GM12878 (cell line): ENCODE measurements at places on chromosomes 11 and 22. TPM values are rescaled to one million over a fixed set of nuclear protein-coding genes. Genes with fewer than 3 reads are reported as not detected.

- H3K27me3 ChIP-seq, result no peaks in the 10 kb centered on the region
- no peak for DNase-seq
- no peaks in the 10 kb centered on the region for H3K4me1 ChIP-seq
- no peaks in the 10 kb centered on the region for H3K36me3 ChIP-seq
These were observed 128.0 kb downstream of the RBFOX2 start for GRCh38 chr22:35900483-35901168.

DNA sequence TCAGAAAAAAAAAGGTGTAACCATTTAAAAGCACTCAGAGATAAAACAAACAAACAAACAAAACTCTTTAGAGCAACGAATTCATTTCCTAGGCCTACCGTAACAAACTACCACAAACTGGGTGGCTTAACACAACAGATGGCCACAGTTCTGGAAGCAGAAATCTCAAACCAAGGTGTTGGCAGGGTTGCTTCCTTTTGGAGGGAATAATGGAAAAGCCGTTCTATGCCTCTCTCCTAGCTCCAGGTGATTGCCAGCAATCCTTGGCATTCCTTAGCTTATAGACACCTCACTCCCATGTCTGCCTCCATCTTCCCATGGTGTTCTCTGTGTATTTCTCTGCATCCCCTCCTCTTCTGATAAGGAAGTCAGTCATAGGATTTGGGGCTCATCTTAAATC, 200.4 kb downstream of the RAB38 start:
- no peaks in the 10 kb centered on the region for H3K36me3 ChIP-seq
- H3K27me3 ChIP-seq, result no peaks in the 10 kb centered on the region
- H3K27ac ChIP-seq, result no peak overlapping the region
- H3K4me1 ChIP-seq, result no peaks in the 10 kb centered on the region; the same call in 1 of the 2 replicates

GRCh38 chr11:575313-575995, 816 bp upstream of the PHRF1 start:
- no peak overlapping the region for H3K27ac ChIP-seq
- no peaks in the 10 kb centered on the region; the same call in 1 of the 2 replicates for H3K27me3 ChIP-seq
- peak overlapping the region; percentile 77 for H3K4me3 ChIP-seq

- DNase-seq, result no peak
- no peaks in the 10 kb centered on the region for H3K27me3 ChIP-seq
- peaks cover 20% of the 10 kb centered on the region for H3K36me3 ChIP-seq
- H3K27ac ChIP-seq, result no peak overlapping the region
- H3K4me3 ChIP-seq, result no peak overlapping the region
These were observed 12.1 kb downstream of the HPS4 start for GRCh38 chr22:26471522-26471921.

DNA sequence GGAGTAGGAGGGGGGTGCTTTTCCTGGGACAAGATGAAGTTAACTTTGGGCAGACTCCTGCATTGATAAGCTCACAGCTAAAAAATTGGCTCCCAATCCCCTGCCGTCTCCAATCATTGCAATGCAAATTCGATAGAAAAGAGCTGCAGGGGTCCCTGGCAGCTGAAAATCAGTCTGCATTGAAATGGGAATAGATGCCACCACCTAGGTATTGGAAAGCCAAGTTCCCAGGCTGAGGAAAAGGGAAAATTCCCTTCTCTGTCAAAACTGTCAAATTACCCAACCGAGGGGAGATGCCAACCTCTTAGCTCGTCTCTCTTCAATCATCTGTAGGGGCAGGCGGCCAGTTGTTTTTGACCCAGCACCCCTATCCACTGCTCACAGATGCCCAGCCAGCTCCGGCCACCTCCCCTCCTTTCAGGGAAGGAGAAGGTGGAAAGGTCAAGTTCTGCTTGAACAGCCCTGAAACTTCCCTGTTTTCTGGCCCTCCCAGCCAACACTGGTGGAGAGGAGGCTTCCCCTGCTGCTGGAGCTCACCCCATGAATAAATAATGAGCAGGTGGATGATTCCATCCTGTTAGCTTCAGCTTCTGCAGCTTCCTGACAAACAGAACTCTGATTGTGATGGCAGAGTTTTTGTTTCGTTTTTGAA, 916.3 kb downstream of the TBC1D22A start:
- no peak for DNase-seq
- H3K27me3 ChIP-seq, result no peaks in the 10 kb centered on the region
- H3K4me3 ChIP-seq, result no peak overlapping the region
- H3K36me3 ChIP-seq, result no peaks in the 10 kb centered on the region
- H3K4me1 ChIP-seq, result no peaks in the 10 kb centered on the region

GRCh38 chr22:29541845-29542244, 11.7 kb downstream of the THOC5 start:
- H3K27ac ChIP-seq, result no peak overlapping the region
- DNase-seq, result no peak
- H3K27me3 ChIP-seq, result no peaks in the 10 kb centered on the region
- peaks cover 19% of the 10 kb centered on the region for H3K36me3 ChIP-seq

DNA sequence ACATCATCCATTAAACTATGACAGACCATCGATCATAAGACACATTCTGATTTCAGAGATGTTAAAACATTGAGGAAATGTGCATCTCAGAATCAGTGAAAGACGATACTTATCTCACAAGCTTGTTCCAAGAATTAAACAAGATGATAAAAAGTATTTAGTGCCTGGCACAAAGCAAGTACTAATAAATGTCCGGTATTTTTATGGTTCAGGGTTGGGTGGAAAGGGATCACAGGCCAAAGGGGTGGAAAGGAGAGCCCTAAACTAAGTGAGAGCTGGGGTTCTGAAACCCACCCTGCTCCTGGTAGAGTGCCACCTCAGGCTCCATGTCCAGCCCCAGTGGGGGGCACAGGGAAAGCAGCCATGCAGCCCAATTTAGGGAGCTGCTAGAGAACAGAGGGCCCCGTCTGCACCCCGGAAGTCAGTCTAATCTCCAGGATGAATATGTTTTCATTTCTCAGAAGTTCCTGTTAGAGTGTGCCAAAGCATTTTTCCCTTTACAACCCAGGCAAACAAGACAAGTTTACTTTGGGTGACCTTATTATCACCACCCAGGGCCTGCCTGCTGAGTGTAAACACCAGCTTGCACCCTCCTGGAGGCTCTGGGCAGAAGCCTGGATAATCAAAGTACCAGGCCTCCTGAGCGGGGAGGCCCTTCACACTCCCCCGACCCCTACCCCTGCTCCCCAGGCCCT, 3.8 kb upstream of the CREB3L1 start:
- no peak overlapping the region for H3K27ac ChIP-seq
- no peak for DNase-seq
- H3K4me3 ChIP-seq, result no peak overlapping the region
- H3K27me3 ChIP-seq, result 0 out of 2 replicates have a peak, but pooled peaks cover 2% of the 10 kb centered on the region
- no peaks in the 10 kb centered on the region for H3K36me3 ChIP-seq
- peaks cover 15% of the 10 kb centered on the region for H3K4me1 ChIP-seq

DNA sequence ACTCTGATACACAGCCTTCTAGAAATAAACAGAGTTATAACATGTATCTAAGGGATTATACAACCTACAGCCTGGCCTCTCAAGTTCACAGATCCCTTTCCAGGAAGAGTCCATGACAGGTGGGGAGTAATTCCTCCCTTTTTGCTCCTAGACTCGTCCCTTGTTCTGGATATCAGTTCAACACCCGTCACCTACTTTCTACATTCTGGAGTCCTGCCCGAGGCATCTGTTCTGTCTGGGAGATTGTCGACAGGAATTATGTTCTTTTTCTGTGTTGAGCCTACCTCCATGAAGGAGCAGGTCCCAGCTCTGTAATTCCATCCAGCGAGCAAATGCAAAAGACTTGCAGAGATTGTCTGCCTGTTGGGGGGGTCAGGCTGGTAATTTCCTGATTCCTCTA, 224.6 kb upstream of the NTM start:
- no peaks in the 10 kb centered on the region; the same call in 1 of the 2 replicates for H3K27me3 ChIP-seq
- DNase-seq, result no peak
- H3K4me1 ChIP-seq, result no peaks in the 10 kb centered on the region
- no peak overlapping the region for H3K27ac ChIP-seq

- H3K4me3 ChIP-seq, result no peak overlapping the region
- H3K4me1 ChIP-seq, result peaks cover 12% of the 10 kb centered on the region
- no peaks in the 10 kb centered on the region for H3K27me3 ChIP-seq
- no peak overlapping the region for H3K27ac ChIP-seq
These were observed 2.5 kb downstream of the CNIH2 start for GRCh38 chr11:66280428-66280827.

DNA sequence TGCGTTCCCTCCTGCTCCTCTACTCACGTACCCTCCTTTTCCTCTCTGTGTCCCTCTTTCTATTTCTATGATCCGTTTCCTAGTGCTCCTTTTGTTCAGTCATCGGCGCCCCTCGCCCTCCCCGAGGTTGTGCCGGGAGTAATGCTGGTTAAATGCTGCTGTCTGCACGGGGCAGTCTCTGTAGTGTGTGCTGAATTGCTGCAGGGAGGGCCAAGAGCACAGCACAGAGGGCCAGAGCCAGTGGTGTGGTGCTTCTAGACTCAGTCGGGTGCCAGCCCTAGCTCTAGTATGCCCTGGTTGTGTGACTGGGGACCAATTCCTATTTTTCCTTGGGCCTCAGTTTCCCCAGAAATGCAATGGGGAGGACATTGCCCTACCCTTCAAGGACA, 98.3 kb downstream of the PKNOX2 start:
- no peak overlapping the region for H3K27ac ChIP-seq
- no peaks in the 10 kb centered on the region for H3K36me3 ChIP-seq
- H3K4me1 ChIP-seq, result no peaks in the 10 kb centered on the region
- DNase-seq, result no peak

GRCh38 chr11:73185680-73186293, 32.3 kb upstream of the P2RY2 start:
- H3K4me1 ChIP-seq, result peaks cover 30% of the 10 kb centered on the region
- H3K27ac ChIP-seq, result no peak overlapping the region
- no peak for DNase-seq
- no peaks in the 10 kb centered on the region for H3K36me3 ChIP-seq
- no peak overlapping the region for H3K4me3 ChIP-seq

- no peaks in the 10 kb centered on the region for H3K27me3 ChIP-seq
- H3K4me3 ChIP-seq, result no peak overlapping the region
- no peaks in the 10 kb centered on the region for H3K4me1 ChIP-seq
- H3K27ac ChIP-seq, result no peak overlapping the region
These were observed 25.1 kb downstream of the CD6 start for GRCh38 chr11:60996381-60997138.

GRCh38 chr11:13302420-13302958, 24.9 kb downstream of the BMAL1 start:
- H3K4me3 ChIP-seq, result no peak overlapping the region
- H3K36me3 ChIP-seq, result no peaks in the 10 kb centered on the region
- no peak for DNase-seq
- H3K27me3 ChIP-seq, result no peaks in the 10 kb centered on the region
- no peak overlapping the region for H3K27ac ChIP-seq
- H3K4me1 ChIP-seq, result peaks cover 16% of the 10 kb centered on the region

- H3K36me3 ChIP-seq, result no peaks in the 10 kb centered on the region
- no peaks in the 10 kb centered on the region for H3K27me3 ChIP-seq
- H3K4me3 ChIP-seq, result no peak overlapping the region
- DNase-seq, result no peak
- no peaks in the 10 kb centered on the region for H3K4me1 ChIP-seq
These were observed 121.7 kb upstream of the CHORDC1 start for GRCh38 chr11:90344546-90344945.

GRCh38 chr11:99920956-99921355, 766.1 kb upstream of the ARHGAP42 start:
- no peaks in the 10 kb centered on the region for H3K36me3 ChIP-seq
- no peak overlapping the region for H3K4me3 ChIP-seq
- DNase-seq, result no peak
- H3K27me3 ChIP-seq, result no peaks in the 10 kb centered on the region
- no peaks in the 10 kb centered on the region for H3K4me1 ChIP-seq

DNA sequence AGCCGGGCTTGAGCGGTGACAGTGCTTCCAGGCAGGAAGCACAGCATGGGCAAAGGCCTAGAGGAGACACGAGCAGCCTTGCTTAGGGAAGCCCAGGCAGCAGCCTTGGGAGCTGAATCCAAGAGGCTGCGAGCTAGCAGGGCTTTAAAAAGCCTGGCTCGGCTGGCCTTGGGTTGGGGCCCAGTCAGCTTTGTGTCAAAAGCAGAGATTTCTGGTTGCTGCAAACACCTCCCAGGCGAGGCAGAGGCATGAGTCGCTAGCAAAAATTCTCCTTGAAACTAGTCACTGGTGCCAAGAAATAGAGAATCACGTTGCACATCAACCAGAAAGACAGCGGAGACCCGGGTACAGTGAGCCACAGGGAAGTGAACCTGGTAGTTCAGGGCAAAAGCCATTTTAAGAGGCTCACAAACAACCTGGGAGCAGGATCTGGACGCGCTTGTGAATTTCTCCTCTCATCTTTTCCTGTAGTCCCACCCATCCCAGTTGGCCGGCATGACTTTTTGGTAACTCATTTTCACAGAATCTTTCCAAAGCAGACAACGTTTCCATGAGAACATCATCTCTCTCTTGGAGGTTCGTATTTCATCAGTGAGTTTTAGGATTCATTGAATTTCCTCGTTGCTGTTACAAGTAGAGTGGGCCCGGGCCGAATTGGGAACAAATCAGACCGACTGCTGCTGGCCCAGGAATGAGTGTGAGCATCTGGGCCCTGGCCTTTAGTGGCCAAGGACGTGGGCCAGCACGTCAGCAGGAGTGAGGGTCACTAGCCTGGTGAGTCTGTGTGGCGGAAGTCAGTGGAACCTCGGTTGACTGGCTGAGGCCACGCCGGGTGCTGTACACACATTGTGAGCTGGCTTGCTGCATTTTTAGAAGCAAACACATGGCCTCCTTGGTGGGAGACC, 16.4 kb upstream of the FGF4 start:
- H3K36me3 ChIP-seq, result no peaks in the 10 kb centered on the region
- peaks cover 5% of the 10 kb centered on the region; the same call in 1 of the 2 replicates for H3K27me3 ChIP-seq
- no peak overlapping the region for H3K4me3 ChIP-seq

- H3K4me3 ChIP-seq, result no peak overlapping the region
- H3K36me3 ChIP-seq, result no peaks in the 10 kb centered on the region
- H3K27ac ChIP-seq, result no peak overlapping the region
These were observed 22.8 kb downstream of the OTUB1 start for GRCh38 chr11:64008914-64009633.

DNA sequence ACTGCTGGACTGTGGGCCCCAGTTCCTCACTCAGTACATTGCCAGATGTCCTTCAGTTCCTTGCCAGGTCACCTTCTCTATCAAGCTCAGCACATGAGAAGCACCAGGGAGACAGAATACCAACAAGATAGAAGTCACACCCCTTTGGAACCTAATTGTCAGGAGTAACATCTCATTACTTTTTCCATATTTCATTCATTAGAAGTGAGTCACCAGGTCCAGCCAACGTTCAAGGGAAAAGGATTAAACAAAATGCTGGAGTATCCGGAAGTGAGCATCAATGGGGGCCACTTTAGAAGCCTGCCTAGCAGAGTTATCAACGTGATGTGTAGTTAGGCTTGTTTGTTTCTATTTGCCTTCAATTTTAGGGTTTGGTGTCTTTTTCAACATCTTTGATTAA, 569.3 kb downstream of the MIAT start:
- no peak for DNase-seq
- H3K27ac ChIP-seq, result no peak overlapping the region
- H3K4me3 ChIP-seq, result no peak overlapping the region
- no peaks in the 10 kb centered on the region for H3K27me3 ChIP-seq

GRCh38 chr11:95072948-95073347, 6.2 kb downstream of the SRSF8 start:
- H3K27me3 ChIP-seq, result no peaks in the 10 kb centered on the region
- no peak overlapping the region for H3K4me3 ChIP-seq
- no peak for DNase-seq
- 0 out of 2 replicates have a peak, but pooled peaks cover 3% of the 10 kb centered on the region for H3K4me1 ChIP-seq

GRCh38 chr11:112297248-112297866, 36.7 kb upstream of the PLET1 start:
- no peak for DNase-seq
- no peaks in the 10 kb centered on the region for H3K36me3 ChIP-seq
- no peak overlapping the region for H3K4me3 ChIP-seq
- H3K27ac ChIP-seq, result no peak overlapping the region
- H3K27me3 ChIP-seq, result no peaks in the 10 kb centered on the region
- no peaks in the 10 kb centered on the region for H3K4me1 ChIP-seq

- DNase-seq, result no peak
- H3K36me3 ChIP-seq, result no peaks in the 10 kb centered on the region
- H3K27ac ChIP-seq, result no peak overlapping the region
These were observed 42.1 kb upstream of the SEZ6L start for GRCh38 chr22:26127126-26127525.

Gene TRPC6
- not detected in 2 replicates for polyA plus RNA-seq

Gene DDIAS
- polyA plus RNA-seq, result 17.7 and 27.8 TPM in 2 replicates

Gene LMNTD2
- polyA plus RNA-seq, result 0.73 and 1.4 TPM in 2 replicates
